AG09309 (cell line): ENCODE measurements at places on chromosomes 6 and 20.

GRCh38 chr6:117280922-117281321, 15.6 kb downstream of the VGLL2 start:
- no peak for DNase-seq

- no peak for DNase-seq
These were observed 16.6 kb downstream of the NRSN2 start for GRCh38 chr20:363319-364078.

- no peak for DNase-seq
These were observed 9.0 kb upstream of the HSP90AB1 start for GRCh38 chr6:44237813-44238433.

DNA sequence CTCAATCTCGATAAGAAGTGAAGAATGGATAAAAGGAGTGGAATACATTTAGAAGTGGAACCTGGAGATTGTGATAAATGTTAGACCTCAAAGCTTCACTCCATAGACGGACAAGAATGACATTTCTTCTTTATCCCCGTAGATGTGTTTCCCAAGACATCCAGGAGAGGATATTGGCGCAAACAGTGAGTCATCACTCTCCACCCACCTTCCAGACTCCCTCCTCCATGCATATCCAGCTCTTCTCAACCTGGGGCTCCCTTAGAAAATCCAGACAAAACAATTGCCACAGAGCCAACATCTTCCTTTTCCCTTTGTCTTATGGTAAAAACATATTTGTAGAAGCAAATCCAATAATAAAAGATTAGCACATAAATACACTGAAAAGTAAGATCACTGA, 586.1 kb downstream of the PTPRT start:
- DNase-seq = no peak

DNA sequence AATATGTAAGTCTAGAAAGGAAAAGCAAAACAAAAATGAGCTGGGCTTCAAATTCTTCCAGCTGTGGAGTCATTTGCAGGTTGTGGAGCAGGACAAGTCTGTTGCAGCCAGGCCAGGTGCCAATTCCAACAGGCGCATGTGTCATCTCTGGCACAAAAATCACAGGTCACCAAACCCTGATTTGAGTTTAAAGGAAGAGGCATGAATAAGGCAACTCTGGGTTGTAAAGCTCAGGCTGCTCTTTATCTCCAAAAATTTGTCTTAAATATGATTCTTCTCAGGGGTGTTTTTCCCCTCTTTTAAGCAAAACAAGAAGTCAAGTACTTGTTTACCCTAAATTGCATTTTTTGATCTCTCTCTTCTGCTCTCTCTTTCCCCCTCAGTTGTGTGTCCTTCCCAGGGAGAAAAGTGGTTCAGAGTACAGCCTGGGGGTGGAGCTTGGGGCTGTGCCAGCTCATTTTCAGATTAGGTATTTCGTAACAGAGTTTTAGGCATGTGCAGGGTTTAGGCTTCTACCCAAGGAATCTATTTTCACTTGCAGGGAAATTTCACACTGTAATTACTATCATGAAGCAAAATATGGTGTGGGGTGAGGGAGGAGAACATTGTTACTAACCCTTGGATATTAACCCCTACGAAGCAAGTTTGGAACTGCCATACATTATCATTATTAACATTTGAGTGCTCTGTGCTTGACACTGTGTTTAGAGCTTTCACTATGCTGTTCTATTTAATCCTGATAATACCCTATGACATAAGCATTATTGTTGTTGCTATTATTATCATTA, 8.3 kb upstream of the NCOA3 start:
- no peak for DNase-seq

GRCh38 chr6:32149932-32150870, 1.5 kb downstream of the PRRT1 start:
- no peak for DNase-seq

- no peak for DNase-seq
These were observed 31.1 kb downstream of the TM9SF4 start for GRCh38 chr20:32140603-32141002.

GRCh38 chr6:145758113-145758512, 22.8 kb upstream of the EPM2A start:
- DNase-seq = no peak

GRCh38 chr6:133631421-133631820, 257.5 kb upstream of the TCF21 start:
- DNase-seq = no peak

- no peak for DNase-seq
These were observed 49.6 kb upstream of the PHIP start for GRCh38 chr6:79127660-79128059.

DNA sequence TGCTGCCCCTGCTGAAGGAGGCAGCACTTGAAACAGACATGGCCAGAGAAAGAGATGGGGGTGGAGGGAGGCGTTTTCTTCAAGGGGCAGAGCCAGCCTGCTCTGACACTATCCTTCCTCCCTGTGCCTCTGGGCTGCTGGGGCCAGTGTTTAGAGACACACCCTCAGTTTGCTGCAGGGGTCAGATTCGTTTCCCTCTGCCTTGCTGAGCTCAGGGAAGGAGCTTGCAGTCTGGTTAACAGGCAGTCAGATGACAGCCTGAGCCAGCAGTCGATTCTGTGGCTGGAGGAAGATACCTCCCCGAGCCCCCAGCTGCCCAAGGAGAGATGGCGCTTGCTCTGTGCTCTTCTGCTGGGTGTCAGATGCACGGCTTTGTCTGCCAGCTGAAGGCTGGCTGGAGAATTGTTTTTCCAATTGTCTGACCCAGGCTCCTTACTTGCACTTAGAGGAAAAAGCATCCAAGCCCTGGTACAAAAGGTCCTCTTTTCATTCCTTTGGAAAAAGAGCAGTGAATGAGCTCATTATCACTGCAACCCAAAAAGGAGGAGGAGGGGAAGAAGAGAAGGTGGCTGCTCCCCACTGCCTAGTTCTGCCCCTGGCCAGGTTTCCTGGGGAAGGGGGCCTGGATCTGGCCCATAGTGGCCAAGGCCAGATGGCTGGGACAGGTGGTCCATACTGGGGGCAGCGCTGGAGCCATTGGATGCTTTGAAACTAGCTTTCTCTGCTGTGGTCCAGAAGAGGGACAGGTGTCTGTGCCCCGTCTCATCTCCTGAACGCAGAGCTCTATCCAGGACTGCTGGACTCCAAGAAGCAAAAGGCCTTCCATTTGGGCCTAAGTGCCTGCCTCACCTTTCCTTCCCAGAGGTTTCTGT, 88.2 kb downstream of the TCP11 start:
- no peak for DNase-seq

- DNase-seq = no peak
These were observed 652.3 kb downstream of the EPHA7 start for GRCh38 chr6:92767101-92767500.

- no peak for DNase-seq
These were observed 248.0 kb downstream of the PHF3 start for GRCh38 chr6:63883597-63883996.

DNA sequence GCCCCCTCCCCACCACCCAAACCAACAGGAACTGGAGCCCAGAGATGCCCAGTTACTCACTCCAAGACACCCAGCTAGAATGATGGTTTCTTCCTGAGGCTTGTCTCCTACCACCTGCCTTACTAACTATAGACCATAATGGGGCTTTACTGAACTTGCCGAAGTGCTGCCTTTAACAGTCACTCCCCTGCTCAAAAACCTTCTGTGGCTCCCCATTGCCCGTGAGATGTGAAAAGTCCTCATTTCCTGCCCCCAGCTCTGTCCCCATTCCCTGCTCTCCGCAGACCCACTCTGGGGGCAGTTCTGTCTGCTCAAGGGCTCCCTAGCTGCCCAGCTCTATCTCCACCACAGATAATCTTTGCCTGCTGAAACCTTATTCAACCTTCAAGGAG, 4.9 kb downstream of the SIGLEC1 start:
- DNase-seq = no peak

- DNase-seq = no peak
These were observed 17.5 kb downstream of the TTBK1 start for GRCh38 chr6:43260791-43261190.

DNA sequence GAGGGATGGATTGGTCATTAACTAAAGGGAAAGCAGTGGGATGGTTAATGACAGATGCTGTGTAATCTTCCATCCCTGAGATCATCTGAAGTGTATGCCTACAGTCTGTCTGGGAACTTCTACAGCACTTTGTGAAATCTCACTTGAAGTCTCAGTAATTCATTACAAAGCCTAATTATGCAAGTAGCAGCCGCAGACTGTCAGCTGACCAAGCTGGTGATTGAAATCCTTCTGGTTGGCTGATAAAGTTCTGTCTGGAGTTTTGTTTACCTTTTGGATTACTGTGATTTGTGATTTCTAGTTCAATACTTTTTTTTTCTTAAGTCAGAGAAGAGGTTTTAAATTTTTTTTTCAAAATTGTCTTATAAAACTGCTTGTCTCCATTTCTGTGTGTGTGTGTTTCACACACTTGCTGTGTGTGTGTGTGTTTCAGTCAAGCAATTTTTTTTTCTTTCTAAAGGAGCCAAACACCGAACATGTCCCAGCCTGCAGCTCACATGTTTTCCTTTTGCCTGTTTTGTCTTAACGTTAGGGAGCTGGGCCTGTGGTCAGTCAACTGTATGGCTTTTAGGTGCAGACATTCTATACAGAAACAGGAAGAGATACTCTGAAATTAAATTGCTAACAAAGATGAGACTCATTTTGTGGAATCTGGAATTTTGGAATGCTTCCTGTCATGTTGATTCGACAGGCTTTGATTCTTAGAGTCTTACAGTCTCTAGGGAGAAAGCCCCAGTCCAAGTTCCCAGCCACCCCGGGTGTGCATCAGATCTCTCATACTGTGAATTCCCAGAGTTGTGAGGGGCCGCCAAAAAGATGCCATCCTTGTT, 28.5 kb upstream of the ADGRF4 start:
- no peak for DNase-seq

DNA sequence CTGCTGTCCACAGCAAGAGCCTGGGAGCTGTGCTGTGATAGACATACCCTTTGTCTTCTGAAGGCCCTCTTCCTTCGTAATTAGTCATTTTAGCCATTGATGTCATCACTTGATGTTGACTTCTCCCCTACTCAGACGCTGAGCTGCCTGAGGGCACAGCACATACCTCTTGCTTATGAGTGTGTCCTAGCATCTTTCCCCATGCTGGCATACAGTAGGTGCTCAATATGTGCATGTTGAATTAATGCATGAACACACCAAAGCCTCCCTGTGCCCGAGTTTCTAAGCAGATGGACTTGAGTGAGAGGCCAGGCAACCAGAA, 35.8 kb upstream of the FAM83D start:
- no peak for DNase-seq

DNA sequence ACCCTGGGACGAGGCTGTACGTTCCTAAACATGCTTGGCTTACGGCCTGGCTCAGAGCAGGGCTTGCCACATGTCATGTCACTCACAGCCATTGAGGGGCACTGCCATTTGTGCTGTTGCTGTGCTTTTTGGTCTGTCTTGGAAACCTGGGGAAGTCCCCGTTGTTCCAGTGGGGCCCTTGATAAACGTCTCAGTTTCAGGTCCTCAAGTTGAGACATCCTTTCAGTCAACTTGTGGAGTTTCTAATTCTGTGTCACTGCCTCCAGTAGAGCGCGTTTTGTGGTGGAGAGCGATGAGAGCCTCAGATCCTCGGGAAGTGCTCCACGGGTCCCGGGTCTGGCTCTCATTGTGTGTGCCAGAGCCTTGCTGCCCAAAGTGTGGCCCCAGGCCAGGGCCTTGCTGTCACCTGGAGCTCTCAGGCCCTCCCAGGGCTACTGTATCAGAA, 43.0 kb upstream of the CCR6 start:
- no peak for DNase-seq

GRCh38 chr6:125149256-125150144, 4.1 kb upstream of the TPD52L1 start:
- no peak for DNase-seq

DNA sequence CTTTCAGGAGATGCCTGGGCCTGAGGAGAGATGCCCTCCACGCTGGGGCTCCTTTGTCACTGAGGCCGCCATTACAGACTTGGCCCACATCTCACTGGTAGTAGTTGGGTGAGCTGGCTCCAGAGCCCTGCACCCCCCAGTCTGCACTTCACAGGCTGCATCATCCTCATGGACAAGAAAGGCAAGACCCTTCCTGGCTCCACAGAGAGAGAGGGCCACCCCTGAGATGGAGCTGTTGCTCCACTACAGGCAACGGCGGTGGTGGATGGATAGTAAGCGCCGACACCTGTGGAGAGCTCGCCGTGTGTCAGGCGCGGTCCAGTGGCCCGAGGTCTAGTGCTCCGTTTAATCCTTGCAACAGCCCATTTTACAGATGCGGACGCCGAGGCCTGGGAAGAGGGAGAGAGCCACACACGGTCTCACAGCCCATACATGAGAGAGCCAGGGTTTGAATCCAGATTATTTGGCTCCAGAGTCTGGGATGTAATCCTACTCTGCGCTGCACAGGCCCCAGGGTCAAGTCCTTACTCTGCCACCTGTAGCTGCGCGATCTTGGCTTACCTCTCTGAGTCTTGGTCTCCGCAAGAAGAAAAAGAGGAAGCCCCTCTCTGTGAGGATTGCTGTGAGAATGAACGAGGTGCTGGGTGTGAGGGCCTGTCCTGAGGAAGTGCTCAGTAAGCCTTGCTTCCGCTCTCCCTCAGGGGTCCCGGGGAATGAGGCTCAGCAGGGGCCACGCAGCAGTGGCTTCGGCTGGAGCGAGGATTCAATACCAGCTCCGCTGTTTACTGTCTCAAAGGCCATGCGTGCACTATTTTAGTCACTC, 34.5 kb downstream of the SPDEF start:
- no peak for DNase-seq

DNA sequence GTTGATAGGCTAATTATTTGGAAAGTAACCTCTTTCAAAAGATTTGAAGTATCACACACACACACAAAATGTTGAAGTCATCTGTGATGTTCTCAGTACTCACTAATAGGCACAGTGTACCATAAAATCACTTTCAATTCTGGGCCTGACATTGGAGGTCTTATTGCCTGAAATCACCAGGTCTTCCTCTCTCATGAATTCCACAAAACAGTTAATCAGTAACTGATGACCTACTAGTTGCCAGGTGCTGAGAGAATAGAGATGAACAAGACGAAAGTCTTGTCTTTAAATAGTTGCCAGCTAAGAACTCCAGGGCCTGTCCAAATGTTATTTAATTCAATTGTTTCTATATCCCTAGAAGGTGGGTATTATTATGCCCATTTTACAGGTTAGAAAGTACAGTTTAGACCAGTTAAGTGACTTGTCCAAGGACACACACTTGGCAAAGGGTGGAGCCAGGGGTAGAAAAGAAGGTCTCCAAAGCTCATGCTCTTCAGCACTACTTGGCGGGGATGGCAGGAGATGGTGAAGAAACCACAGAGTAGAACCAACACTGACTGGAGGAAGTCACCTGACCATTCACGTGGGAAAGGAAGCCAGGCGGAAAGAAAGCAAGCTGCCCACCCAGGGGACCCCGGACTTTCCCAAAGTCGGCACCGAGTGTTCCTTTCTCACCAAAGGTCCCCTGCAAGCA, 116.4 kb downstream of the KIF6 start:
- DNase-seq = no peak

- DNase-seq = no peak
These were observed 793 bp downstream of the GMPR start for GRCh38 chr6:16238963-16239797.
